Posterior vena cava (tissue), 2 donors: ENCODE measurements at places on chromosomes 1 and 21. TPM values are rescaled to one million over a fixed set of nuclear protein-coding genes. Genes with fewer than 3 reads are reported as not detected.

Gene SERTAD4
- 2.4 TPM for total RNA-seq

Gene OLFML3
- 109 TPM for total RNA-seq

Gene SELENOF
- total RNA-seq, result 183 TPM

Gene CYP4B1
- total RNA-seq, result 11.6 TPM

Gene UBE2U
- not detected for total RNA-seq

Gene MATN1
- not detected for total RNA-seq

Gene ITGB2
- 47.9 TPM for total RNA-seq

Gene WNT2B
- 3.2 TPM for total RNA-seq

Gene PROK1
- not detected for total RNA-seq

Gene FCN3
- 11.6 TPM for total RNA-seq

Gene GPR25
- not detected for total RNA-seq

Gene RAB4A
- 58.9 TPM for total RNA-seq

Gene AQP10
- 0.24 TPM for total RNA-seq

Gene PTAFR
- total RNA-seq, result 5.9 TPM

Gene AMPD1
- not detected for total RNA-seq
